ENCODE measurements at places on chromosomes 11 and 22.

- no peak for DNase-seq
Observed at GRCh38 chr11:77152846-77153245, 24.8 kb downstream of the MYO7A start.

DNA sequence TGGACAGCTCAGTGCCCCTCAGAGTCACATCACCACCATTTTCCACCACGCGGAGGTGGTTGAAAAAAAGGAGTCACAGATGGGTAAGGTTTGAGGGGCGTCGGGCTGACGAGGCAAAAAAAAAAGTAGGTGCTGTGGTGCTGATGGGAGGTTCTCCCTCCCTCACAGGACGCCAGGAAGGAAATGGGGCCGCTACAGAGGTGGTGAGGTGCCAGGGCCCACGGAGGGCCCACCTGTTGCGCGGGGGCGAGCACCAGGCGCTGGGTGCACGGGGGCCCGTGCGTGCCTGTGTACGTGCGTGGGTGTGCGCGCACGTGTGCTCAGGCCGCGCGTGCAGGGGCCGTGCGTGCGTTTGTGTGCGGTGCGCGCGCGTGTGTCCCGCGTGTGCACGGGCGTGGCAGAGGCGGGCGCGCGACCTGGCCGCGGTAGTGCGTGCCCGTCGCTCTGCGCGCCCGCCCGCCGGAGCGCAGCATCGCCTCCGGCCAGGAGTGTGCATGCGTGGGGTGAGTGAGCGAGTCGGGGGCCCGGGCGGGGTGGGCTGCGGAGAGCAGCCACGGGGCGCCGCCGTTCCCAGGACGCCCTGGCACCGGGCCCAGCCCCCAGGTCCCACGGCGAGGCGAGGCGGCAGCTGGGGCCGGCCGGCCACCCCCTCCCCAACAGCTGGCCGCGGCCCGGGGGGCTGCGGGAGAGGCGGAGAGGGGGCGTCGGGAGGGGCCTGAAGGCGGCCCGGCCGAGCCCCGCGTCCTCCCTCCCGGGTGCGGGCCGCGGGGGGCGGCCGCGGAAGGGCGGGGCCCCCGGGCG is 2.8 kb downstream of the PDGFB start:
- no peak for DNase-seq

DNA sequence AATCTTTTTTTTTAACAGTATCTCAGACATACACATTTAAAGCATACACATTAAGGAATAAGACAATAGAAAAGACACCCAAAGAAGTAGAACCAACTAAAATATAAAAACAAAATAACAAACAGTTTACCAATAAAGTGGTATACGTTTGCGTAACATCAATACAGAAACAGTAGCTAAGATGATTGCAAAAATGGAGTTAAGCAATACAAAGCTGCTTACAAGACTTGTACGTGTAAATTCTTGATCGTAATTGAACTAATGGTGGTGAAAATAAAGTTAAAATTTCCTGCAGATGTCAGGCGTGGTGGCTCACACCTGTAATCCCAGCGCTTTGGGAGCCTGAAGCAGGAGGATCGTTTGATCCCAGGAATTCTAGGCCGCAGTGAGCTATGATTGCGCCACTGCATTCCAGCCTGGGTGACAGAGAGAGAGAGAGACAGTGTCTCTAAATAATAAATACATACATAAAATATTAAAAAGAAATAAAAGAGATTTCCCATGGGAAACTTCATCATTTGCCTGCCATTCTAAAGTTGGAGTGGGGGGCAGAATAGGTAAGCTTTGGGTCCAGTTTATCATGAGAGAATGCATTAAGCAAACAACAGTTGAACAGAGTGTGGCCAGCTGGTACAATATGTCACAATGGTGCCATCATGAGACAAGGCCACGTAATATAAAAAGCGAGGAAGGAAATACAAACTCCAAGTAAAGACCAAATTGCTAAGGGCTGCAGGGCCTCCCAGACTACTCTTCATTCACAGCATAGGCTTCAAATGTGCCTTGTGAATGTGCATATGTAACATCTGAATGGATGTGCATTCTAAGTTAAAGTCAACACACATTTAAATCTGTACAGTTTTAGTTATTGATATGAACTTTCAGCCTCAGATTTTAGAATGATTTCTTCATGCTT is 38.9 kb upstream of the EED start:
- no peak for DNase-seq

GRCh38 chr11:57649826-57650738 is at the start of gene YPEL4:
Gene YPEL4, minus strand, starts transcription at chr11:57649912. Its CDS starts 2,805 bp downstream, at chr11:57647107.
- peak; percentile 56 for DNase-seq

DNA sequence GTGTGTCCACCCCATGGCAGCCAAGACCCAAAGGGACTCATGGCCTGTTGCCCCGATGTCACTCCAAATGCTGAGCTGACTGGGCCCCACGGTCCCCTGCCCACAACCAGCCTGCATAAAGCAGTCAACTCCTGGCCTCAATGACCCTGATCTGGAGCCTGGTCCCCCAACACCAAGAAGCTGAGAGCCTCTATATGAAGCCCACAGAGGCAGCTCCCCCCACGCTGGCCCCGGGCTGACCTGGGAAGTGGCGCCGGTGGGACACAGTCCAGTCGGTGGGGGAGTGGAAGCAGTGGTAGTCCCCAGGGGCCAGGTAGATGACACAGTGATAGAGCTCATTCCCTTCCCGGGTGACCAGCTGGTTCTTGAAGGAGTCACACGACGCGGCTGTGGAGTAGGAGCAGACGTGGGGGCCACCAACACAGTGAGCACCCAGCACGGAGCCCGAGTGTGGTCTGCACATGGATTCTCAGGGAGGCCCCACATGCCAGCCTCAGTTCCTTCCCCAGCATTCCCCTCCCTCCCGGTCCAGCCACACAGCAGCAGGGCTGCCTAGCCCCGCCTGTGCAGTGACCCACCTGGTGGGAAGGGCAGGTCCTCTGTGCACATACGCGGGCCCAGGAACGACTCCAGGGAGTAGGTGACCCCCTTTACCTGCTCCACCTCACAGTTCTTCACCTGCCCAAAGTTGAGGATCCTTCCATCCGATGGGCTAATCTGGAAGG is 41.1 kb downstream of the PISD start:
- DNase-seq, result no peak

DNA sequence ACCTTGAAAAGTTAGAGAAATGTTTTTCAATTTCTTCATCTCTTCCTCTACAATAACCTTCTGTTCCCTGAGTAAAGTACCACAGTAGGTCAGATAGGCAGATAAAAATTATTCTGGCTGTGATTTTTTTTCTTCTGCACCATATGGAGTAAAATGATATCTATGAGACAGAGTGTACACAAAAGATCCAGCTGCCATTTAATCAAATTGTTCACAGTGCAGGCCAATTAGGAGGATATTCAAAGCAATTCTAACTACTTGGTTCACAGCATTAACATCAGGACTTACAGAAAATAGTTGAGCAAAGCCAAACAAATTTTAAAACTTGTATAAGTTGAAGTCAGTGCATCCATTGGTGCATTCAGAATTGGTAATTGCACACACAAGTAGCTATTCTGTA is 147.9 kb upstream of the LUZP2 start:
- no peak for DNase-seq

GRCh38 chr11:117579161-117579560 is 217.9 kb downstream of the DSCAML1 start:
- no peak for DNase-seq

Measured in stimulated activated CD4-positive, alpha-beta T cell treated with anti-CD3 and anti-CD28 coated beads, Interleukin-4, amount 100 ng/mL, for 1 hour (primary cell).